Activated naive CD4-positive, alpha-beta T cell treated with anti-CD3 and anti-CD28 coated beads, Interleukin-2, amount 10 ng/mL, durations not matched to agents 7 days and 5 days (primary cell): ENCODE measurements at places on chromosomes 7 and 10.

- H3K4me1 ChIP-seq = no peaks in the 10 kb centered on the region
- H3K36me3 ChIP-seq = peaks cover 2% of the 10 kb centered on the region
- no peak overlapping the region for H3K27ac ChIP-seq
- H3K27me3 ChIP-seq = no peaks in the 10 kb centered on the region
Observed at GRCh38 chr10:31418481-31418880, 99.5 kb downstream of the ZEB1 start.

GRCh38 chr7:41096917-41097316 is 606.0 kb downstream of the INHBA start:
- no peak overlapping the region for H3K4me3 ChIP-seq
- DNase-seq = no peak
- H3K4me1 ChIP-seq = no peaks in the 10 kb centered on the region
- no peaks in the 10 kb centered on the region for H3K27me3 ChIP-seq
- no peak overlapping the region for H3K27ac ChIP-seq
- no peaks in the 10 kb centered on the region for H3K36me3 ChIP-seq

- peaks cover 42% of the 10 kb centered on the region for H3K4me1 ChIP-seq
- H3K36me3 ChIP-seq = peaks cover 67% of the 10 kb centered on the region
- peak; percentile 12 for DNase-seq
- no peaks in the 10 kb centered on the region for H3K27me3 ChIP-seq
Observed at GRCh38 chr10:6446711-6447110, 133.4 kb downstream of the PRKCQ start.

GRCh38 chr7:130891254-130892094 is 157.5 kb upstream of the KLF14 start:
- H3K27ac ChIP-seq = no peak overlapping the region
- H3K4me1 ChIP-seq = peaks cover 52% of the 10 kb centered on the region
- no peak for DNase-seq
- H3K36me3 ChIP-seq = peaks cover 73% of the 10 kb centered on the region

GRCh38 chr7:93046641-93047040 is 71.1 kb downstream of the SAMD9 start:
- H3K4me3 ChIP-seq = no peak overlapping the region
- H3K4me1 ChIP-seq = peaks cover 2% of the 10 kb centered on the region
- no peak for DNase-seq
- H3K27ac ChIP-seq = no peak overlapping the region
- H3K27me3 ChIP-seq = no peaks in the 10 kb centered on the region
- no peaks in the 10 kb centered on the region for H3K36me3 ChIP-seq

DNA sequence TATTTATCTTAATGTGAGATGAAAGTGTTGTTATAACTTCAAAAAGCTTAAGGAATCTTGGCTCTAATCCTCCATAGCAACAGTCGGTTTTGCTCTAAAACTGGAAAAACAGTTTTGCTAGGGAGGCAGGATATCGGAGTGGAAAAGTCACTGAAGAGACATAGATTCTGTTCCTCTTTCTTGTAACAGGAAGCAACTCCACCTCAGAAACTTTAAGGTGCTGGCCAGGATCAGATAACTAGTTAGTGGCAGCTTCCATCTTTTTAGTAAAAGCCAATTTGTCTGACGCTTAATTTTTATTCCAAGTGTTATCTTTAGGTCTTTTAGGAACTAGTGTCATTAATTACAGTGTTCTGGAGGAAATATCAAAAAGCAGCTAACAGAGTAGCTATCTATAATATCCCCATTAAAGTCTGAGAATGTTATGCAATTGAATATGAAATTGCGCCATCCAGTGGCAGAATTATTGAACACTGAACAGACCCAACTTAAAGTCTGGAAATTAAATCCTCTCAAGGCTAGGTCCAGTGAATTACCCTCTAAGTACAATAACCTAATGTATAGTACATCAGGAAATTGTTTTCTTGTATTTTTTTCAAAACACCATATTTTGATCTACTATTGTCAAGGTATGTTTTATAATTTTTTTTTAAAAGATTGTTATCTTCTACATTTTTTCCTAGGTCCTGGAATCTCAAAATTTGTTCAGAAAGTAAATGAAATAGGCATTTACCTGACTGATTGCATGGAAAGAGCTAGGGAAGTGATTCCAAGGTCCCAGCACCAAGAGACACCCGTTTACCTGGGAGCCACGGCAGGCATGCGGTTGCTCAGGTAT is 65.9 kb upstream of the CC2D2B start:
- DNase-seq = peak; percentile 45
- no peak overlapping the region for H3K4me3 ChIP-seq
- H3K36me3 ChIP-seq = no peaks in the 10 kb centered on the region
- peaks cover 11% of the 10 kb centered on the region for H3K4me1 ChIP-seq

DNA sequence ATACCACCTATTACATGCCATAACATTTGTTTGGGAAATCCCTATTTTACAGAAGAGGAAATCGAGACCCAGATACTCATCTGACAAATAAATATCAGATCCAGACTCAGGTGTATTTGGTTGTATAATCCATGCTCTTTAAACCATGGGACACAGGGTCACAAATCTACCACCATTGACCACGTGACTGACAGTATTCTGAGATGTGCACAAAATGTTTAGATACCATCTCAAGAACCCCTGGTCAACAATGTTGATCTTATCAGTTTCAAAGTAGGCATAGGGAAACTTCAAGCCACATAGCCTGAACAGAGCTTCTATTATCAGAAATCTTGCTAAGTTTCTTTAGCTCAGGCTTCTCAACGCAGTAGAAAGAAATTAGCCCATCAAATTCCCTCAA is 93.6 kb downstream of the ICA1 start:
- H3K4me1 ChIP-seq = peaks cover 1% of the 10 kb centered on the region
- H3K27ac ChIP-seq = no peak overlapping the region
- H3K36me3 ChIP-seq = no peaks in the 10 kb centered on the region
